Colonic mucosa (tissue), 4 donors: ENCODE measurements at places on chromosomes 12 and 14. TPM values are rescaled to one million over a fixed set of nuclear protein-coding genes. Genes with fewer than 3 reads are reported as not detected.

Gene KRT82
- not detected for total RNA-seq

Gene NAV3
- total RNA-seq, result 0.72 TPM

Gene C14orf132
- 2.2 TPM for total RNA-seq

Gene SMOC1
- total RNA-seq, result 0.67 TPM

Gene LAG3
- total RNA-seq, result 1.2 TPM

Gene CPNE6
- total RNA-seq, result 0.45 TPM

Gene KRT72
- total RNA-seq, result not detected
